ENCODE measurements at places on chromosomes 4 and X.

DNA sequence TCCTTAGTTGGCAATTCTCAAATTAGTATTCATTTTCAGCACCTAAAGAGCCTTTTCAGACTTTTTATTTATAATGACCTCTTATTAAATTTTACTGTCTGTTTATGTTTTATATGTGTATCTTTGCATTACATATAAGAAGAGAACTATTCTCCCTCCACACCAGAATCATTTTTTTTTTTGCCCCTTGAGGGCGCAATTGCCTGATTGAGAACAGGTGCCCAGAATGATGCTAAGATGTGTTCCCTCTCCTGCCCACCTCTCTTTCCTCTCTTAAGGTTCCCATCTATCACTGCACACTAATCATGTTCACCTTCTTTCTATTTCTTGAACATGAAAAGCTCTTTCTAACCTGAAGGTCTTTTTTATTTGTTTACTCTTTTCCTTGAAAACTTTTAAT lies 44.2 kb upstream of the ADAM29 start:
- DNase-seq: no peak

DNA sequence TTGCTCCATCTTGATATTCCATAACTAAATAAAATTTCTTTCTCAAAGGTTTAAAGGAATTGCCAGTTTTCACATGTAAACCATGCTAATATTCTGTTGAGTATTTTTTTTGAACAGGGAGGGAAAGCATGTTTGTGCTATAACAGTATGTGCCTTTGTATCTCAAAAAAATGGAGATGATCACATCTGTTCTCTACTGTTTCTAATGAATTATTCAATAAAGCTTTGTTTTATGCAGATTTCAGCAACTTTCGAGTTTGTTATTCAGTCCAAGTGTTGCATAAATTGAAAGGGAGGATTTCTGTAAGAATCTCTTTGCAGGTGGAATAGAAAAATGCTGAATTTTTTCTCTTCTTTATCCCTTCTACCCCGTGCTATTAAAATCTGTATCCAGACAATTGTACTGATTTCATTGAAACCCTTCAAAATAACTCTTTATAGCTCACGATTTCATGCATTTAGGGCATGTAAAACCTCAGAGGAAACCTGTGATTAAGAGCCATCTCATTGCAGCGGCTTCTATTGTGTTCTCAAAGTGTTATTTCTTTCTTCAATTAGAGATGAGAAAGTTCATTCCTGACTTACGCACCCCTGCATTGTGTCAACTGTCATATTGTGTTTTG lies 42.1 kb downstream of the NEIL3 start:
- DNase-seq: no peak

GRCh38 chr4:76830964-76831703 lies 66.8 kb downstream of the SOWAHB start:
- DNase-seq: peak; percentile 84

- no peak for DNase-seq
These were observed 104.2 kb downstream of the CEP135 start for GRCh38 chr4:56052966-56053365.

- DNase-seq: no peak
These were observed 76.7 kb upstream of the GALNT7 start for GRCh38 chr4:173091958-173092357.

GRCh38 chr4:109389369-109390114 lies 44.1 kb upstream of the SEC24B start:
- DNase-seq: peak; percentile 7

GRCh38 chr4:106051514-106051913 lies 156.2 kb downstream of the NPNT start:
- DNase-seq: no peak

DNA sequence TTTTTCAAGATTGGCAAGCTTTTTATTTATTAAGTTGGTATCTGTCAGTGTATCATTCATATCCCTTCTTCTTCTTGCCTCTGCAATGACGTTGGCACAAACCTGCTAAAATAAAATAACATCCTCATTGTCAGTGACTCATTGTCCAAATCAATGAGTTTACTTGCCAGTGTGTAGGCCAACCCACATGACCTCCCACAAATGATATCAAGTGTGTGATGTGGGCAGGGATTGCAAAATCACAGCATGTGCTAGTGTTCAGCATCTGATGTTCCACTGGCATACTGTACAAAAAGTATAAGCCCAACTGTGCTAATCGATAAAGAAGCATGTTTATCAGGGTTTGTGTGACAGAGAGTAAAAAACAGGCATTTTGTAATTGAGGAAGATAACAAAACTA lies 25.5 kb downstream of the GPAT3 start:
- peak; percentile 85 for DNase-seq

- no peak for DNase-seq
These were observed 17.2 kb upstream of the HOPX start for GRCh38 chr4:56698329-56698728.

DNA sequence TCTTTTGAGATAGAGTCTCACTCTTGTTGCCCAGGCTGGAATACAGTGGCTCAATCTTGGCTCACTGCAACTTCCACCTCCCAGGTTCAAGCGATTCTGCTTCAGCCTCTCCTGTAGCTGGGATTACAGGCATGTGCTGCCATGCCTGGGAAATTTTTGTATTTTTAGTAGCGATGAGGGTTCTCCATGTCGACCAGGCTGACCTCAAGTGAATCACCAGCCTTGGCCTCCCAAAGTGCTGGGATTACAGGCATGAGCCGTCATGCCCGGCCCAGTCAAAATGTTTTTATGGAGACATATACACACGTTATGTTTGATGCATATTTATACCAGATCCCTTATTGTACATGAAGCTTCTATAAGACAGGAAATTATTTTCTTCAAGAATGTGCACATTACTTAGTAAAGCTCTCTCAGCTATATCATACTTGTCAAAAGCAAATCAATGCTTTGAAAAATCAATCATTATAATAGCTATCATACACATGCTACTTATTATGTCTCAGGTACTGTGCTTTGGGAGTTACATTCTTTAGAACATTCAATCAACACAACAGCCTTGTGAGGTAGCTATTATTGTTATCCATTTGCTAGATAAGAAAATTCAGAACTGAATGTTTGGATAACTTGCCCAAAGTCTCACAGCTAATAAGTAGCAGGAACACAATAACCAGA lies 269.2 kb downstream of the FSTL5 start:
- no peak for DNase-seq

- DNase-seq: peak; percentile 29
These were observed 42.0 kb downstream of the F8 start for GRCh38 chrX:154980330-154981115.

DNA sequence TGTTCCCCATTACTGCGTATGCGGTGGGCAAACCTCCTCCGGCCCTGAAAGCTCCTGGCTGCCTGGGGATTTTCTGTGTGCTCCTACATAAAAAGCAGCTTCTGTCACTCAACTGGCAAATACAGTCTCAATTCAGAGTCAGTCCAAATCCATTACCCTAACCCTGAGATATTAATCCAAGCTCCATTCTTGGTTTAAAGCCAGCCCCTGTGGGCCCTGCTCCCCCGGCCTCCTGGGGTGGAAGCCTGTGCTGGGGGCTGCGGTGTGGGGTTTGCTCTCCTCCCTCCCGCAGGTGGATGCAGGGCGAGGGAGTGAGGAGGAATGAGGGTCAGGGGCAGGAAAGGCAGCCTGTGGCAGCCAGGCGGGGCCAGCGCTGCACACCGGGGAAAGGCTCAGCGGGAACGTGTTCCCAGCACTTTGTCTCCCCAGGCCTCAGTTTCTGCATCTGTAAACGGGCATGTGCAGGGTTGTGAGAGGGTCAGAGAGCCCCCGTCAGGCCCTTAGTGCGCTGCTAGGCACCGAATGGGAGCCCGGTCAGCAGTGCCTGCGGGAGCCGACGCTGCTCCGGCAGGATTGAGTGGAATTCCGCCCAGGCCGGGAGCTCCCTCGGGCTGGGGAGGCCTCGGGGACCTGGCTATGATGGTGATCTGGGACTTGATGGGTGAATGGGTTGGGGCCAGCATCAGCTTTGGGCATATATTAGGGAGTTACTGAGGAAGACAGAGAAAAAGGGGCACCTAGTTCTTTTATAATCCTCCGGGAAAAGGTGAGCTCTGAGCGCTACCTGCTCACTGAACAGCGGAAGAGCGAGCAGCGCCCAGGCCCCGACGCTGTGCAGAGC lies 6.3 kb upstream of the RGS12 start:
- DNase-seq: no peak

- no peak for DNase-seq
These were observed 109.3 kb downstream of the AFF2 start for GRCh38 chrX:148609515-148610327.

- no peak for DNase-seq
These were observed 31.3 kb upstream of the ALG13 start for GRCh38 chrX:111649638-111650037.

GRCh38 chrX:112440277-112440676 lies 239.5 kb downstream of the LHFPL1 start:
- no peak for DNase-seq

DNA sequence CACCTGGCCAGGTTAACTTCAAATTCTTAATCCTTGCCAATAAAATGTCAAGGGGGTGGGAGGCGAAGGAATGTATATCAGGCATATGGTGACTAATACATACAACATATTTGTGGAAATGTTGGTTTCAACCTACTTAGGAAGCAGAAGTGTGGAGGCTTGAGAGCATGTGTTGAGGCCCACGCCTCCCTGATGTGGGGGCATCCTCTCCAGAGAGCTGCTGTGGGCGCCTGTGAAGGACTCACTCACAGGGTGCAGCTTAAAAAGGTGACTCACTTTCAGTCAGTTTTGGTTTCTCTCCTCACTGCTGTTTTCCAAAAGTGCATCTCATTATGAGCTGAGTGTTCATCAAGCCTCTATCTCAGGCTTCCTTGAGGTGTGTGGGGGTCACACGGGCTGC lies 27.5 kb downstream of the LNX1 start:
- DNase-seq: peak; percentile 47

- DNase-seq: no peak
These were observed 124.2 kb upstream of the RBPJ start for GRCh38 chr4:26196567-26196966.

DNA sequence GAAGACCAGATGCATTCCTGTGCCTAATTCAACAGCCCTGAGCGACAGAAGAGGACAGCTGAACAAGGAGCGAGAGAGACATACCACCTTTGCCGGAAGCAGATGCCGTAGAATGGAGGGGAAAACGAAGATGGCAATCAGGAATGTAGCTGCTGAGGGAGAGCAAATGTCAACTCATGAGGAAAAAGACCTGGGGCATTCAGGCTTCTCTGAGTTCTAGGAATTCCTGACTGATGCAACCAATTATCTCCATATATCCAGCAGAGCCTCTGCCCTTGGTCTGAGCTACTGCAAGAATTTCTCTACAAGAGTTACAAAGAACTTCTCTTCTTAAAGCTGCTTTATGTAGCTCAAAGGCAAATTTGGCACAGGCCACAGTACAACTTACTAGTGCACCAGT lies 40.5 kb upstream of the INPP4B start:
- DNase-seq: no peak

DNA sequence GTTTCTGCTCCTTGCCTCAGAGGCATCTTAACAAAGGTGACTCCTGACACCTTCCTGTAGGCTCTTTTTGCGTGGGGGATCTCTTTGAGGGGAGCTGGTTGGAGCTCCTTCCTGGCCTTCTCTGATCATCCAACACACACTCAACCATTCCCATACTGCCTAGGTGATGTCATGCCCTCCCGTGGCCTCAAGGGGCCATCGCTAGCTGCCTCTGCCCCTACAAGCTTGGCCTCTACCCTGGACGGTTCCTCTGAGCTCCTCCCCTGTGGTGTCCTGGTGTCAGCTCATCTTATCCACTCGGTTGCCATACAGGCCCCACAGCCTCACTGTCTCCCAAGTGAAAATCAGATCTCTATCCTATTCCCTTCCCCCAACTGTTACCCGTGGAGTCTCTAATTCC lies 13.7 kb upstream of the ZNF185 start:
- no peak for DNase-seq

GRCh38 chr4:144732584-144733428 lies 86.8 kb downstream of the HHIP start:
- peak; percentile 63 for DNase-seq

GRCh38 chrX:22950269-22951266 lies 49.2 kb upstream of the DDX53 start:
- peak; percentile 88 for DNase-seq

DNA sequence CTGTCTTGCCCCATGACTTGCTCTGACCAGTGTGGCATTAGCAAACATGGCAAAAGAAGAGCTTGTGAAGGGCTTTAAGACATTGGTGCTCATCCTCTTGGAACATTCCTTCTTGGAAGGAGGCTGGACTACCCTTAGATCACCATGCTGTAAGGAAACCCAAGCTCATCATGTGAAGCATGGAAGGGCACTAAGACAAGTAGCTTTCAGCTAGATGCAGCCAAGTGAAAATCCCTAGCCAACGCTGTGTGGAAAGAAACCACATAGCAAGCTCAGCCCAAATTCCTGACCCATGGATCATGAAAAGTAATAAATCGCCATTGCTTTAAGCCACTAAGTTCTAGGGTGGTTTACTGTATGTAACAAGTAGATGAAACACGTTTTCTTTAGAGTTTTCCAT lies 12.4 kb upstream of the PACRGL start:
- DNase-seq: peak; percentile 66

GRCh38 chr4:74133786-74134499 lies 24.0 kb upstream of the MTHFD2L start:
- DNase-seq: peak; percentile 87

- DNase-seq: no peak
These were observed 98.1 kb upstream of the JADE1 start for GRCh38 chr4:128711361-128711760.

DNA sequence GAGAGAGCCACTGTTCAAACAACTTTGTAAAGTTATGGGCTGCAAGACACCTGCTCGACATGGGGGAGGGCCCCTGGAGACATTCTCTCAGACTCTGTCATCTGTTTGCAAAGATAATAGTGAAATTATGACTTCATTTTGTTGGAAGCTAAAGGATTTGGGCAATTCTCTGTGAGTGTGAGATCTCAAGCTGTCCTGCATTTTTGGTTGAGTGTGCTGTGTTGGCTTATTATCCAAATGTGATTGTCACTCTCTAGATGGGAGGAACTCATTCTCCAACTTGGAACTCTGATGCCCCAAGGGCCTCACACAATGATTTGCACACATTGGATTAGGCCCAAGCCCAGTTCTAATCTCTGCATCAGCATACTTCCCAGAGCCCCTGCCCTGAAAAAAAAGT lies 63.7 kb downstream of the STK32B start:
- no peak for DNase-seq

DNA sequence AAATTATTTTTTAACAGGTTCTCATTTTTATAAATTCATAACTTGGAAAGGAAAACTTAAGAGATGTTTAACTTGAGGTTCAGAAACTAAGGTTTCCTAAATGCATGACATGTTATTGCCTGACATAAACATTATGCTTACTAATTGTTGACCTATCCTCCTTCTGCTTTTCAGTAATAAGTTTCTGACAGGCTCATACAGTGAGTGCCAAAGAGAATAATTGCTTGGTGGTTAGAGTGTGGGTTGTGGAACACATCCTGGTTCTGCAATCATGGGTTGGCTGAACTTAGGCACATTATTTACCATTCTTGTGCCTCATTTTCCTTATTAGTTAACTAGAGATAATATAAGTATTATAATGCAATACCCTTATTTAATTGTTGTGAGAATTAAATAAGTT lies 56.5 kb downstream of the BMPR1B start:
- no peak for DNase-seq

DNA sequence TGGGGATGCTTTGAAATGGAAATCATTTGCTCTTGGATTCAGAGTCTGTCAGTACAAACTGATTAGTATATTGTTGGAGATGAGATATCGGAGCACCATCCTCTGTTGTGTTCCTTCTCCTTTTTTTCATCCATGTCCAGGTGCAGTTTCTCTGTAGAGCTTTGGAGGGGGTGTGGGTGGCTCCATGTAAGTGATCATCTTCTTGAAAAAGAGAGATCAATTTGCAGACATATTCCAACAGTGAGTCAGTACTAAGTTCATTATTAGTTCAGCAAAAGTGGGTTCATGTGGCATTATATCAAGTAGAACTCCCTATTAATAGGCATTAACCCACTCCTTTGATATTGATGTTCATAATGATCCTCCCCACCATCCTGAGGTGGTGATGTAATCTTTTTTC lies 18.9 kb downstream of the FRAS1 start:
- DNase-seq: no peak
